ENCODE measurements at places on chromosomes 4 and X. TPM values are rescaled to one million over a fixed set of nuclear protein-coding genes. Genes with fewer than 3 reads are reported as not detected.

DNA sequence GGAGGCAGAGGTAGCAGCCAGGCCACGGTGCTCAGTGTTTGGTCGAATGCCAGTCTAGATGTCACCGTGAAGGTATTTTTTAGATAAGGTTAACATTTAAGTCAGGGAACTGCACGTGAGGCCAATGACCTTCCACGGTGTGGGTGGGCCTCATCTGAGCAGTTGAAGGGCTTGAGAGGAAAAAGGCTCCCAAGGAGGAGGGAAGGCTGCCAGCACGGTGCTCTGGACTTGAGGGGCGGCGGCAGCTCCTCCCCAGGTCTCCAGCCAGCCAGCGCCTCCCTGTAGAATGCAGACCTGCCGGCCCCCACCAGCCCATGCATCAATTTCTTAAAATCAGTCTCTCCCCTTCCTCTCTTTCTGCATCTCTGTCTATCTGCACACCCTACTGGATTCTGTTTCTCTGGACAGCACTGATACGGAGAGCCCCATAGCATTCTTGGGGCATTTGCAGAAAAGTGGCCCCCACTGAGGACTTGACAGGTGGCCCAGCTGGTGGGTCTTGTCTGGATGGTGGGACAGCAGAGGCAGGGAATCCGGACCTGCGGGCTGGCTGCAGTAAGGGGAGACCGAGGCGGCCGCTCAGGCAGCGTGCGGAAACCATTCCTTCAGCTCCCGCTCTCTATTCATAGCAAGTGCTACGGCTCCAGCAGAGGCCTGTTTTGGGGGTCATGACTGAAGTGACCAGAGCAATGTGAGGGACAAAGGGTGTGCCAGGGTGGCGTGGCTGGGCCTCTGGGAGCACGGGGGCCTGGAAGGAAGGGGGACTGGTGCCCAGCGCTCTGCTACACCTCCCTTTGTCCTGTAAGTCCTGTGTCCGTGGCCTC lies 7.9 kb upstream of the RGS12 start:
- no peak for DNase-seq
- no peak overlapping the region for H3K4me3 ChIP-seq
- H3K27me3 ChIP-seq: no peaks in the 10 kb centered on the region
- no peaks in the 10 kb centered on the region for H3K4me1 ChIP-seq

DNA sequence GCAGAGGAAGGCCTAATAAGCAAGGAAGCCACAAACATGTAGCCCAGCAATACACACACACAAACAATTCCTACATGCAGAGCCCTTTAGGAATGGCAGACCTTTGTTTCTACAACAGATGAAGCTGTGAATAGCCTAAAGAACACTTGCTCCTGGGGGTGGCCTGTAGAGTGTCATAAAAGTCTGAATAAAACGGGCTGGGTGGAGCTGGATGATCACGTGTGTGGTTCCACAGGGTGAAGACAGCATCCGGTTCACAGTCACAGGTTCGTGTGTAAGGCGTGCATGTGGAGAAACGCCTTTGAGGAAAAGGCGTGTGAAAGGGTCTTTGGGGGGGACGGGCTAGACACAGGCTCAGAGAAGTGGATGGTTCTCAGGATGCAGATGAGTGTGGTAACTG lies 156.1 kb downstream of the AFAP1 start:
- no peaks in the 10 kb centered on the region for H3K27me3 ChIP-seq
- no peak for DNase-seq
- H3K4me3 ChIP-seq: no peak overlapping the region
- peaks cover 65% of the 10 kb centered on the region for H3K4me1 ChIP-seq

PGAM4 gene
- not detected for total RNA-seq

GRCh38 chr4:86660401-86660800 lies 66.3 kb downstream of the PTPN13 start:
- H3K4me3 ChIP-seq: no peak overlapping the region
- no peaks in the 10 kb centered on the region for H3K27me3 ChIP-seq
- H3K4me1 ChIP-seq: no peaks in the 10 kb centered on the region
- H3K27ac ChIP-seq: no peak overlapping the region
- no peaks in the 10 kb centered on the region for H3K36me3 ChIP-seq
- no peak for DNase-seq

GRCh38 chrX:12887141-12887540 lies 19.3 kb upstream of the TLR8 start:
- no peaks in the 10 kb centered on the region for H3K36me3 ChIP-seq
- no peaks in the 10 kb centered on the region for H3K4me1 ChIP-seq
- no peaks in the 10 kb centered on the region for H3K27me3 ChIP-seq
- H3K27ac ChIP-seq: no peak overlapping the region
- DNase-seq: no peak

DNA sequence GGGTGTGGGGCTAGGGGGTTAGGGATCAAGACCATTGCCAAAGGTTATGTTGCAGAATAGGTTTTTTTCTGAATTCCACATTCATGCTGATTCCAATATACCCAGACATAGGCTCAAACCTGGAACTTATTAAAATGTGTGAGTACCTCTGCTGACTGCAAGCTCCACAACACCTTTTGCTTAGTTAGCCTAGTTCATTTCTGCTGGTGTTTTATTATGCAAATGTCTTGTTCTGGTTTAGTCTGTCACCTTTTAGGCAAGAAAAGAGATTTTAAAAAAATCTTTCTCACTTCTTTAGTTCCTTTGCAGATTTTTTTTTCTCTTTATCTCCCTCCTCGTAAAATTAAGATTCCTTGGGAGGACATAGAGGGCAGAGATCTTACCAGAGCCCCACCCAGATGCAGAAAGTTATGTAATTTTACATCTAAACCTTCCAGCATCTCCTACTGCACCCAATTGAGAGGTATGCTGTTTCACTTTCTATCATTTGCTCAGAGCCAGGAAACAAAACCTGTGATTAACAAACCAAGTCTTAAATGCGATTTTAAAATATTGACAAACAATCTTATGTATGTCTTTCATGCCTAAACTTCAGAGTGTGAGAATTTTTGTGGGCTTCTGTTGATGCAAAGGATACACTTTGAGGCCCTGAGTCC lies 190.7 kb upstream of the CLNK start:
- DNase-seq: no peak
- H3K4me3 ChIP-seq: no peak overlapping the region
- H3K36me3 ChIP-seq: no peaks in the 10 kb centered on the region
- H3K27me3 ChIP-seq: no peaks in the 10 kb centered on the region
- H3K4me1 ChIP-seq: no peaks in the 10 kb centered on the region
- no peak overlapping the region for H3K27ac ChIP-seq

GRCh38 chr4:10502717-10503116 lies 45.5 kb upstream of the ZNF518B start:
- H3K36me3 ChIP-seq: no peaks in the 10 kb centered on the region
- no peaks in the 10 kb centered on the region for H3K4me1 ChIP-seq
- no peak overlapping the region for H3K27ac ChIP-seq
- no peak for DNase-seq

- no peaks in the 10 kb centered on the region for H3K36me3 ChIP-seq
- DNase-seq: no peak
- no peak overlapping the region for H3K27ac ChIP-seq
- H3K27me3 ChIP-seq: no peaks in the 10 kb centered on the region
- no peaks in the 10 kb centered on the region for H3K4me1 ChIP-seq
Observed at GRCh38 chr4:10495651-10496050, 38.4 kb upstream of the ZNF518B start.

DNA sequence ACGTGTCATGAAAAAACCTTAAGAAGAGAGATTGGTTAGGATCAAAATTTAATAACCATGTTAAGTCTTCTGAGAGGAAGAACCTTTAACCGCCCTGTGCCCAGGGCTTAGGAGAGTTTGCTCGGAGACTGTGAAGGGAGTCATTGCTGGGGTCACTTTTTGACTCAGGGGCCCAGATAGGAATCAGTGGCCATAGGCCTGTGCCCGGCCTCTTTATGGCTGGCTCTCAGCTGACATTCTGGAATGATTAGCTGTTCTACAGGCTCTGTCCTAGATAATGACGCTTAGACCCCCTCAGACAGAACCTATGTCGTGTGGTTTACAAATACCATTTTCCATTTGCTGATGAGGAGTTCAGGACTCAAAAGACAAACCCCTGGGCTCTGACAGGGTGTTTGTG lies 174.1 kb downstream of the DCLK2 start:
- H3K27ac ChIP-seq: no peak overlapping the region
- no peaks in the 10 kb centered on the region for H3K4me1 ChIP-seq
- H3K4me3 ChIP-seq: no peak overlapping the region

- no peak for DNase-seq
- H3K27me3 ChIP-seq: peaks cover 3% of the 10 kb centered on the region
- H3K4me1 ChIP-seq: no peaks in the 10 kb centered on the region
- no peak overlapping the region for H3K27ac ChIP-seq
- no peaks in the 10 kb centered on the region for H3K36me3 ChIP-seq
- no peak overlapping the region for H3K4me3 ChIP-seq
Observed at GRCh38 chr4:70538869-70539268, 20.5 kb downstream of the AMTN start.

- no peaks in the 10 kb centered on the region for H3K27me3 ChIP-seq
- H3K27ac ChIP-seq: no peak overlapping the region
- no peak for DNase-seq
Observed at GRCh38 chr4:126957556-126957955, 675.2 kb upstream of the INTU start.

DNA sequence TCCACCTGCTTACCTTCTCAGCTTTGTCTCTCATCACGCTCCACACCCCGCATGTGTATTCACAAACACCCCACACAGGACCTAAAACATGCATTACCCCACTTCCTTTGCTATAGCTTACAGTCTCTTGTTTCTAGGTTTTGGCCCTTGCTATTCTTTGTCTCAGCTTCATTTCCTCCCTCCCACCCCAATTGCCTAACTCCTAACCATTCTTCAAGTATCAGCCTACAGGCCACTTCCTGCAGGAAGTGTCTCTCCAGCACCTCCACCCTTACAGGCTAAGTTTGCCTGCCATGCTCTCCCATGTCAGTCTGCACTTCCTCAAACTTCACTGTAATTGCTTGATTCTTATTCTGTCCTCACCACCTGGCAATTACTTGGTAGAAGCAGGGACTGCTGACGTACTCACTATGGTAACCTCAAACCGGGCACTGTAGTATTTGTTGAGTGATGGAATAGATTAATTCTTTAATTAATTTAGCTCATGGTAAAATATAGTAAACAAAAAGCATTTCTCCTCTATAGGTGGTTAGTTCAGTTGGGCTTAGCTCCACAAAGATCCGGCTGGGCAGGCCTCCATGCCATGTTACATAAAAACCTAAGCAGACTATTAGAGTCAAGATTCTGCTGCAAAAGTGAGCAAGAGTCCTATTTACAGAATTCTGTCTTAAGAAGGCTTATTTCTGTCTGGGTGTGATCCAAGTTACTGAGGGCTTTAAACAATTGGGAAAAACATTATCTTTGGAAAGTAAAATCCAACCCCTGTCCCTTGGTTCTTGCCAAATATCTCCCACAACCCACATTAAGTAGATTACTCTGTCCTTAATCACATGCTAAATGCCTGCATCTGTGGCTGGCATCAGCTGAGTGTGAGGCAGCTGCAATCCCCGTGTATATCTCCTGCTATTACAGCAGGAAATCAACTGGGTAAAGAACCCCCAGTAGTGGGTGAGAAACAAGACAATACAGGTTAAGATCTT lies 124.7 kb upstream of the CPEB2 start:
- no peaks in the 10 kb centered on the region for H3K4me1 ChIP-seq
- no peaks in the 10 kb centered on the region for H3K27me3 ChIP-seq
- no peak overlapping the region for H3K27ac ChIP-seq
- H3K36me3 ChIP-seq: no peaks in the 10 kb centered on the region

TCEAL5 gene
- not detected for total RNA-seq

DNA sequence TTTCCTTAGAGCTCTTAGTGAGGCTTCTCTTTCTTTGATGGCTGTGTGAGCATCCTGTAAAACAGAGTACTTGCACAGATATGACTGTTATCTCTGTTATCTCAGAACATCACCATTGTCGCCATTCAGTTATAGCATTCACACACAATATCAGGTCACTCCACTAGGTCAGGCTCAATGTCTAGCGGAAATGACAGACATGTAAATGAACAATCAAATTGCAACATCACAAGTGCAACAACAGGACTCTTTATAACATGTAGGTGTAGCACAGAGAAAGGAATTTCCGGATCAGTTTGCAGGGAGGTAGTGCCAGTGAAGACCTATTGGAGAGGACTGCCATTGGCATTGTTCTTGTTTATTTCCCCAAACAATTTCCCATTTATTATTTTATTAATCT lies 43.2 kb upstream of the IGSF1 start:
- DNase-seq: no peak
- H3K4me1 ChIP-seq: no peaks in the 10 kb centered on the region
- H3K4me3 ChIP-seq: no peak overlapping the region
- H3K27me3 ChIP-seq: no peaks in the 10 kb centered on the region
- H3K27ac ChIP-seq: no peak overlapping the region

DNA sequence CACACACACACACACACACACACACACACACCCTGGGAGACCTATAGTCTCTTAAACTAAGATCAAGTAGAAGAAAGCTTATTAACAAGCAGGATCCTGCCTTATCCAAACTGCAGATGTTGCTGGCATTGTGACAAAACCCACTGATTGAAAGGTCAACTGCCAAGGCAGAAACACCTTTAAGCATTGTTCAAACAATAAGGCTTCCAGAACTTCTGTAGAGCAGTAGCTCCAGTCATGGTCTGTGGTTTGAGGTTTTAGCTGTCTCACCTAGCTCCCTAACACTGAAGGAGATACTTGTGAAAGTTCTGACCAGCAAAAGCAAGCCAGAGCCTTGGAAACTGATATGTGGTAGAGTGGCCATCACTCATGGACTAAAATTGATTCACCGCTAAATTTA lies 59.8 kb downstream of the PTCHD1 start:
- H3K4me3 ChIP-seq: no peak overlapping the region
- no peaks in the 10 kb centered on the region for H3K4me1 ChIP-seq
- no peak overlapping the region for H3K27ac ChIP-seq
- no peak for DNase-seq
- no peaks in the 10 kb centered on the region for H3K27me3 ChIP-seq

All from endothelial cell of umbilical vein (primary cell).